ENCODE measurements at places on chromosomes 5 and 9.

DNA sequence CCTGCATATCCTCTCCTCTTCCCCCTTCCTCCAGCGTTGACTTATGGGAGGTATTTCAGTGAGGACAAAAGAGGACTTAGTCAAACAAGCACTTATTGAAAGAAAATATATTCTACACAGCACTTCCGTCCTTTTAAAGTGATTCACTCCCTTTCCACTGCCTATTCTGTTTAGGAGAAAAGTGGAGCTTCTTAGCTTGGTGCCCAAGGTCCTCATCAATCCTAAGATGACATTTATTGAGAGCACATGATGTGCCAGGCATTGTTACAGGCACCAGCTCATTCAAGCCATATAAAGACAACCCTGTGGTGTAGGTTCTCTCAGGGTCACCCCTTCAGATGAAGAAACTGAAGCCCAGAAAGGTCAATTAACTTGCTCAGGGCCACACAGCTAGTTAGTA, 95.9 kb downstream of the KCNIP1 start:
- peaks cover 23% of the 10 kb centered on the region for H3K4me1 ChIP-seq
- H3K36me3 ChIP-seq: peaks cover 31% of the 10 kb centered on the region
- no peaks in the 10 kb centered on the region for H3K27me3 ChIP-seq
- no peak for DNase-seq
- H3K27ac ChIP-seq: no peak overlapping the region

- no peaks in the 10 kb centered on the region for H3K36me3 ChIP-seq
- peaks cover 11% of the 10 kb centered on the region for H3K4me1 ChIP-seq
- no peak overlapping the region for H3K4me3 ChIP-seq
- no peaks in the 10 kb centered on the region for H3K27me3 ChIP-seq
- DNase-seq: peak; percentile 62
- peak overlapping the region; percentile 21 for H3K27ac ChIP-seq
Observed at GRCh38 chr5:140310434-140310833, 7.5 kb upstream of the PFDN1 start.

- DNase-seq: no peak
- H3K27me3 ChIP-seq: peaks cover 34% of the 10 kb centered on the region
- H3K27ac ChIP-seq: no peak overlapping the region
Observed at GRCh38 chr9:38440516-38440915, 16.3 kb upstream of the IGFBPL1 start.

GRCh38 chr9:5441043-5441442, 3.3 kb upstream of the PLGRKT start:
- DNase-seq: peak; percentile 74
- no peak overlapping the region for H3K4me3 ChIP-seq
- no peak overlapping the region for H3K27ac ChIP-seq
- no peaks in the 10 kb centered on the region for H3K27me3 ChIP-seq
- peaks cover 2% of the 10 kb centered on the region for H3K4me1 ChIP-seq
- no peaks in the 10 kb centered on the region for H3K36me3 ChIP-seq

GRCh38 chr5:157312492-157312891, 46.6 kb downstream of the CYFIP2 start:
- no peak overlapping the region for H3K27ac ChIP-seq
- H3K27me3 ChIP-seq: peaks cover 8% of the 10 kb centered on the region
- peak; percentile 57 for DNase-seq
- no peak overlapping the region for H3K4me3 ChIP-seq
- peaks cover 31% of the 10 kb centered on the region for H3K36me3 ChIP-seq

DNA sequence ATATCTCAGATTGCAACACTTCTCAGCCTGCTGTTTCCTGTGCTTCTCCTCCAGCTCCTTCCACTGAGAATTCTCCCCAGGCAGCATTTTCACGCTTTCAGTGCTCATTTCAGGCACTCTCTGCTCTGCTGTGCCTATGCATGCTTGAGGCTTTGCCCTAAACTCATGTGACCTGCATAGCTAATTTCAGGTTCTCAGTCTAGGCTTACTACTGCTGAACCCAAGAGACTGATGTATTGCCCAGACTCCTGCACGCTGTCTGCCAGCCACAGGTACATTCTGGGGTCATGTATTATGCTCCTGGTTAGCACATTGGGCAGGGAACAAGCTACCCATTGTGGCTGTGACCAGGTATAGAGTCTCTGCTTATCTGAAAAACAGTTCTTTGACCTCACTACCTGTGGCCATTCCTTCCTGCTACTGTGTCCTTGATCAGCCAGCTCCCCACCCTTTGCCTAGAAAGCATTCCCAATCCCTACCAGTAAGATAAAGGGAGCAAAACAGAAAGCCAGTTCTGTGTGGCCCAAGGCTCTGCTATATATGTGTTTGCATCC, 34.7 kb downstream of the PIP5K1B start:
- no peak for DNase-seq
- H3K4me3 ChIP-seq: no peak overlapping the region
- no peak overlapping the region for H3K27ac ChIP-seq
- no peaks in the 10 kb centered on the region for H3K27me3 ChIP-seq
- no peaks in the 10 kb centered on the region for H3K36me3 ChIP-seq
- H3K4me1 ChIP-seq: no peaks in the 10 kb centered on the region

DNA sequence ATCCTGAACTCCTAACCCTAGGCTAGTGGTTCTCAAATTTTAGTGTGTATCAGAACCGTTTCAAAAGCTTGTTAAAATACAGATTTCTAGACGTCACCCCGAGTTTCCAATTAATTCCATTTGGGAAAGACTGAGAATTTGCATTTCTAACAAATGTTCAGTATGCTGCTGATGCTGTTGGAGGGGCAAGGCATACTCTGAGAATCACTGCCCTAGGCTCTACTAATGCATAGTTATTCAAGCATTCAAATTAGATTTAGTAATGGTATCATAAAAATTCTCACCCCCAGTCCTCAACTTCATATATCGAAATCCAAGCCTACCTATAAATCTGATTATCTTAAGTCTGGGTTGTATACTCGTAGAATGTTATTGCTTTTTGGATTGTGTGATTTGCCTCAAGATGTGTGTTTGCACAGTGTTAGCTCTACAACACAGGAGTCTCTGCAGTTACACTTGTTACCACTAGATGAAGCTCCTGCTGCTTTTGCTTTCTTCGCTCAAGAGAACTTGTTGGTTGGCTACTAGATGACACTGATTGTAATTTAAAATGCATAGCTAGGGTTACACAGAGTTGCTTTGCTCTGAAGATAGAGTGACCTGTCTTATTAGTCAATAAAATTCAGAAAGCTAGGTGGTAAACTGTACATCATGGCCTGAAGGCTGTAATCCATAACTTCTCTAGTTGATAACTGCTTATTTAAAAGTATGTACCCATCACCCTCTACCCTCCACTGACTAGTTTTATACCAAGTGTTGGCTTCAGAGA, 7.5 kb upstream of the ERAP2 start:
- peak; percentile 72 for DNase-seq
- H3K27me3 ChIP-seq: no peaks in the 10 kb centered on the region
- H3K36me3 ChIP-seq: no peaks in the 10 kb centered on the region
- H3K4me1 ChIP-seq: no peaks in the 10 kb centered on the region
- H3K27ac ChIP-seq: no peak overlapping the region

GRCh38 chr9:73148447-73148937, 3.2 kb upstream of the ANXA1 start:
- DNase-seq: peak; percentile 72
- H3K27me3 ChIP-seq: no peaks in the 10 kb centered on the region
- H3K4me3 ChIP-seq: no peak overlapping the region

- DNase-seq: no peak
- H3K27me3 ChIP-seq: peaks cover 32% of the 10 kb centered on the region
- no peaks in the 10 kb centered on the region for H3K36me3 ChIP-seq
- peaks cover 3% of the 10 kb centered on the region for H3K4me1 ChIP-seq
- H3K27ac ChIP-seq: no peak overlapping the region
Observed at GRCh38 chr9:109164042-109164441, 3.0 kb downstream of the FRRS1L start.

GRCh38 chr5:171312129-171312974, 3.3 kb downstream of the TLX3 start:
- H3K27ac ChIP-seq: no peak overlapping the region
- DNase-seq: peak; percentile 39
- H3K4me3 ChIP-seq: no peak overlapping the region
- peaks cover 96% of the 10 kb centered on the region for H3K27me3 ChIP-seq
- peaks cover 58% of the 10 kb centered on the region for H3K4me1 ChIP-seq
- no peaks in the 10 kb centered on the region for H3K36me3 ChIP-seq

DNA sequence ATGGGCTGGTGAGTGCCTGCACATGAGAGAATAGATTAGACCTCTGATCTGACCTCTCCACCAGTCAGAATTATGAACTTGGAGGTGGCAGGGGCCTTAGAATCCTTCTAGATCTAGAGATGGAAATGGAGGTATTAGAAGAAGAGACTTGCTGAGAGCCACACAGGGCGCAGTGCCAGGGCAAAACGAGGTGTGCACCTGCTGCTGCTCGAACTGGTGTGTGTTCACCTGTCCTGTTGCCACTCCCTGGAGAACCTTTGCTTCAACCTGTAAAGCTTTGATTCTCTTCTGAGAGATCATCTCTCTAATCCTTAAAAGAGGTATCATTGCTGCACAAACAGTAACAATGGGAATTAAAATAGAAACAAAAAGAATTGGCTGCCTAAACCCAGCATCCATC, 24.9 kb downstream of the FRMPD1 start:
- peaks cover 18% of the 10 kb centered on the region for H3K27me3 ChIP-seq
- H3K4me3 ChIP-seq: no peak overlapping the region
- no peak overlapping the region for H3K27ac ChIP-seq

DNA sequence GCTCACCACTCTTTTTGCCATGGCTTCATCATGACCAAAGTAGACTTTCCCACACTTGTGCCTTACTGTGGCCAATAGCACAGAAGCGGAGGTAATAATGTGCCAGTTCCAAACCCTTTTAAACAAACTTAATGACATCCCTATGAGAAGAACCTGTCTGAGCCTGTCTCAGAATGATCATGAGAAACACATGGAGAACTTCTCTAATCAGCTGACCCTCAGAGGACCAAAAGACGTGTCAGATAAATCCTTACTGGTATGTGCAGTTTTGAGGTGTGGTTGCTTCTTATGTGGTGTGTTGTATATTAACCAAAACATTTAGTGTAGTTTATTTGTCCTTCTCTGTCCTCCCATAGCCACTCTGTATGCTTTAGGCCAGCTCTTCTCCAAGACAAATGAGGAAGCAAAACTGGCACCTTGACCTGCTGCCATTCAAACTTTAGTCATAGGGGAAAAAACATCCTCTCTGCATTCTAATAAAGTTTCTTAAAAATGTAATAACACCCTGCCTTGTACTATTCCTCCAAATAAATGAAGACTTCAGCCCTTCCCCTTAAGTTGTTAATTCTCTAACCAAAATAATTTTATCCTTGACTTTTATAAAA, 168.9 kb downstream of the MUSK start:
- no peak overlapping the region for H3K4me3 ChIP-seq
- DNase-seq: no peak
- no peak overlapping the region for H3K27ac ChIP-seq
- no peaks in the 10 kb centered on the region for H3K27me3 ChIP-seq
- no peaks in the 10 kb centered on the region for H3K4me1 ChIP-seq

- peaks cover 4% of the 10 kb centered on the region for H3K4me1 ChIP-seq
- peaks cover 14% of the 10 kb centered on the region for H3K36me3 ChIP-seq
- H3K4me3 ChIP-seq: no peak overlapping the region
Observed at GRCh38 chr9:16668734-16669295, 201.7 kb downstream of the BNC2 start.

GRCh38 chr9:136216541-136217244, 11.8 kb upstream of the LHX3 start:
- H3K27ac ChIP-seq: no peak overlapping the region
- peaks cover 10% of the 10 kb centered on the region for H3K4me1 ChIP-seq
- H3K36me3 ChIP-seq: peaks cover 64% of the 10 kb centered on the region
- no peak overlapping the region for H3K4me3 ChIP-seq
- DNase-seq: no peak

DNA sequence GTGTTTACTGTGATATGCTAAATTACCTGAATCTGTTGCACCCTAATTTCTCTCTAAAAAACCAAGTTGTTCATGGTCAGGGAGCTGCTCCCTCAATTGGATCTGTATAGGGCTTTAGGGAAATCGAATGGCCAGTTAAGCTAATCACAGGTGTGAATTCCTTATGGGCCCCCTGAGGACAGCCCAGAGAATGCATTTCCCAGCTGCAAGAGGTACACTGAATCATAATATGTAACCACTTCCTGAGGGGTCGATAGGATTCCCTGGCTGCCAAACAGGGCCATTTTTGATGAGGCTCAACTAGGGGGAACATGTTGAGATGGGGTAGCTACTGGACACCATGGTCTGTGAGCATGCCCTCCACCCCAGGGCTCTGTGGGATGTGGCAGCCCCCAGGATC, 478.6 kb downstream of the CCDC171 start:
- DNase-seq: no peak
- no peaks in the 10 kb centered on the region for H3K36me3 ChIP-seq
- H3K4me1 ChIP-seq: peaks cover 13% of the 10 kb centered on the region
- H3K27ac ChIP-seq: peak overlapping the region; percentile 88
- no peaks in the 10 kb centered on the region for H3K27me3 ChIP-seq

GRCh38 chr9:94269264-94269663, 10.2 kb downstream of the ZNF169 start:
- no peaks in the 10 kb centered on the region for H3K27me3 ChIP-seq
- peaks cover 2% of the 10 kb centered on the region for H3K4me1 ChIP-seq

DNA sequence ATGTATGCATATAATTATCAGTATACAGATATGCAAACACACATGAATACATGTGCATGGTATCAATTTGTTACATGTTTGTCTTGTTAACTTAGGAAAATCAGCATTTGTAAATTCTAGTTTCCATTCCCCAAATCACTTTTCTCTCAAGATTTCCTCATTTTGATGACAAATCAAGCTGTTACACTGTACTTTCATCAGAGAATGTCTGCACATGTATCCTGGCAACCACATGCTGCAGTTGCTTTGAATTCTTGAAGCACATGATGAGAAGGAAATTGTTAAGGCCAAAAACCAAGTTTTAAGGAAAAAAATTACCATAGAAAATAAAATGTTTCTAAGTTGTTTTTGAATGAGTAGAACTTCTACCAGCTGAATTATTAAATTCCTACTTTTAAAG, 1834.5 kb downstream of the EFNA5 start:
- no peaks in the 10 kb centered on the region for H3K27me3 ChIP-seq
- DNase-seq: peak; percentile 67
- H3K36me3 ChIP-seq: no peaks in the 10 kb centered on the region
- H3K27ac ChIP-seq: no peak overlapping the region

DNA sequence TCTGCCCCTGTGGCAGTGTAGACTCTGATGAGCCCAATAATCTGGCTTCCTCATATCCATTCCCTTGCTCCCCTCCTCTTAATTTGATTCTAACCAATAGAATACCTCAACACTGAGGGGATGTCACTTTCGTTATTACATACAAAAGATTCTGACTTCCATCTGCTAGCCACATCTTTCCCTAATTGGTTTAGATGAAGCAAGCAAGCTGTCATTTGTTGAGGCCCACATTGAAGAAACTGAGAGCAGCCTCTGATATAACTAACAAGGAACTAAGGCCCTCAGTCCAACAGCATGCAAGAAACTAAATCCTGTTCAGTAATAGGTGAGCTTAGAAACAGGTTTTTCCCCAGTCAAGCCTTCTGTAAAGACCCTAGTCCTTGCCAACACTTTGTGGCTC, 5.8 kb downstream of the ADAMTS6 start:
- peaks cover 2% of the 10 kb centered on the region for H3K4me1 ChIP-seq
- H3K36me3 ChIP-seq: no peaks in the 10 kb centered on the region
- H3K27me3 ChIP-seq: no peaks in the 10 kb centered on the region
- no peak overlapping the region for H3K27ac ChIP-seq
- DNase-seq: no peak
- no peak overlapping the region for H3K4me3 ChIP-seq

Data from mesenchymal stem cell (in vitro differentiated cells and primary cell).